DMS53 (cell line): ENCODE measurements at places on chromosomes 6 and 20.

- peak; percentile 22 for DNase-seq
Observed at GRCh38 chr20:37007898-37008649, 56.6 kb upstream of the SAMHD1 start.

GRCh38 chr6:149273318-149273717 lies 44.2 kb upstream of the TAB2 start:
- no peak for DNase-seq

DNA sequence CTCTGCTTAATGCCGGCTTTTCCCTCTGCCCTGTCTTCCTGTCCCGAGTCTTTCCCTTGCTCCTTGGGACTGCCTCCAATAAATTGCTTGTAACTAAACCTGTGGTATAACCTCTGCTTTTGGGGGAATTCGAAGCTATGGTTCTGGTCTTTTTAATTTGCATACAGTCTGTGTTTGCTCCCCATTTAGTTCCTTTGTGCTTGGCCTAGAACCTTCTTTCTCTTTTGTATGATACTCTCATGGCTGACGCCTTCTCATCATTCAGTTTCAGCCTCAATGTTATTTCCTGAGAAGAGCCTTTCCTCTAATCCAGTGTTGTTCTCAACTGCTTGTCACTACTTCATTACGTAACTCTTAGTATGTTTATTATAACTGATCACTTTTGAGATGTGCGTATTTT lies 248.0 kb downstream of the PHF3 start:
- DNase-seq, result no peak

DNA sequence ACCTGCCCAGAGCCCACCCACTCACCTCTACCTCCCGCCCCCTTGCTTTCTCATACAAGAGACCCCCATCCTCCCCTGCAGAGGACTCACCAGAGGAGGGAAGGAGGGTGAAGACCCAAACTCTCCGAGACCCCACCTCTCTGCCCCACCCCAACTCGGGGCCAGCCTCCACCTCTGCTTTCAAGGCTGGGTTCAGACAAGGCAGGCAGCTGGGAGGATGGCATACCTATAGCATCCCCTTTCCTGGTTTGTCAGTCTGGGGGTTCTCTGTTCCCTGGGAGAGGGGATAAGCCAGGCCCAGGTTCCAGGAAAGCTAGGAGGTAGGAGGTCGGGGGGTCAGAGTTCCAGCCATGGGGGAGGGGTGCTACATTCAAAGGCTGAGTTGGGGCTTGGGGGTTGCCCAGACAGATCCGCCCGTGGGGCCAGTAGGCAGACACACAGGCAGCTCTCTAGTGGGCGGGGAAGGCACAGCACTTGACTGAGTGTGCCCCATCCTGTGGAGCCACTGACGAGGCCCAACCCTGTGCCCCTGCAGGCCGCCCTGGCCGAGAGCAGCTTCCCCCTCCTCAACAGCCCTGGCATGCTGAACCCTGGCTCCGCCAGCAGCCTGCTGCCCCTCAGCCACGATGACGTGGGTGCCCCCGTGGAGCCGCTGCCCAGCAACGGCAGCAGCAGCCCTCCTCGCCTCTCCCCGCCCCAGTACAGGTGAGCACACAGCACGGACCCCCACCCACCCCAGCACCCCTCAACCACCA lies 40.8 kb upstream of the MDFI start:
- DNase-seq, result no peak

DNA sequence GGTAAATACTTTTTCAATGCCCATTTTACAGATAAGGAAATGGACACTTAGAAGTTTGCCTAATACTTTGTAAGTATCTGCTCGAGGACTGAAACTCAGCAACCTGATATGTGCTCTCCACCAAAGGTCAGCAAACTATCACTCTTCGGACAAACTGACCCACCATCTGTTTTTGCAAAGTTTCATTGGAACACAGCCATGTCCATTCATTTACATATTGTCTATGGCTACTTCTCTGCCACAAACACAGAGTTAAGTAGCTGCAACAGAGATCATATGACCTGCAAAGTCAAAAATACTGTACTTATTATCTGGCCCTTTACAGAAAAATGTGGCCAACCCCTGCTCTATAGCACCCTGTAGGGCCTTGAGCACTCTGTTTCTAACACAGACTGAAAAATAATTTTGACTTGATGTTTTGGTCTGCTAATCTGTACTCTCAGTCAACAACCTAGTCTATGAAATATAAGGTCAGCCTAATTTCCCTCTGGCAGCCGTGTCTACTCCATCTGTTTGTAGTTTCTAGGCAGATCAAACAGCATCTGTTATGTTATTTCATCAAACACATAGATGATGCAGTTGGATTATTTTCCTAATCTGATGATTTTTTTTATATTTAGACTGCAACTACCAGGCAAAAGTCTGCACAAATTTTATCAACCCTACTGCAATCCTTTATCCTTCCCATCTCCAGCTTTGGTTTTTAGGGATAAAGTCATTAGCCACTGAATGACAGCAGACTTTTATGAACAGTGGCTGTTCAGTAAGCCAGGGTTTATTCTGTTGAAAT lies 41.4 kb upstream of the BEND6 start:
- no peak for DNase-seq

DNA sequence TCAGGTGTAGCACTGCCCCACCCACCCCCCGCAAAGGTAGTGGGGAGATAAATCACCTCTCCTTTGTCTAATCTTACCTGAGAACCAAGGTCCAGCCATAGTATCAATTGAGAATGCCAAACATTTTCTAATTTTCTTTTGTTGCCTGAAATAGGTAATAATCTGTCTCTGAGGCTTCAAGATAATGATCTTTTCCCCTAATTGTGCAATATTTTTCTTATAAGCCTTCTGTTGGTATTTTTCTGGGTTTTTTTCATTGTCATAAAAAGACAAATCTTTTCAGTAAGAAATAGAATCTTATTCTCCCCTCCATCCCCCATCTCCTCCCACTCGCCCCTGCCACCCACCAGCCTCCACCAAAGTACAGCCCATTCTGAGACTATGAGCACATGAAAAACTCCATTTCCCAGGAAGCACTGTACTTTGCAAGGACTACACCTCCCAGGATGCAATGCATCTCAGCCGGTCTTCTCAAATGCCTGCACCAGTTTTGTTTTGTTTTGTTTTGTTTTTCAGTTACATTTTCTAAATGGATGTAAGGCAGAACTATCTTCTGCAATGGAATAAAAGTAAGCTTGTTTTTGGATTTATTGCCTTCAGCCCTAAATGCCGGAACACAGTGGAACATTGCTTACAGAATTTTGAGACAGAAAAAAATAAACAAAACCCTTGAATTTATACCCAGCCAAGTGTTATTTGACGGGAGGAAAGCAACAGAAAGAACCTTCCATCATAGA lies 268.0 kb downstream of the TFAP2A start:
- DNase-seq, result peak; percentile 44

- peak; percentile 13 for DNase-seq
Observed at GRCh38 chr6:119446609-119447008, 97.0 kb upstream of the MAN1A1 start.

DNA sequence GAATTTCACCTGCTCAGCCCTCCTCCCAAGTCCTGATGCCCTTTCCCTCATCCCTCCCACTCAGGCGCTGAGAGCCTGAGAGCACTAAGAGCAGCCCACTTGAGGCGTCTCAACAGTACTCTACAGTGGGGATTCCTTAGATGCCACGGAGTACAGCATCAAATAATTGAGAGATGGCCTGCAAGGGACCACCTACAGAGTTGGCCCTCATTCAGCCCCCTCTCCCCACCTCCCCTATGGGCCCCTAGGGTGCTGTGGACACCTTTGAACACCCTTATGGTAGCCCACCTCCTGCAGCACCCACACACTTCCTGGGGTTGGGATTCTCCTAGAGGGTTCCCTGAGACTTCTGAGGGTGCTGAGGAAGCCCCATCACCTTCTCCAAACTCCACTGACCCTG lies 37.1 kb upstream of the SIRPG start:
- no peak for DNase-seq

- no peak for DNase-seq
Observed at GRCh38 chr20:10330071-10330470, 104.0 kb downstream of the MKKS start.

GRCh38 chr6:167973148-167973885 lies 24.2 kb upstream of the KIF25 start:
- no peak for DNase-seq

DNA sequence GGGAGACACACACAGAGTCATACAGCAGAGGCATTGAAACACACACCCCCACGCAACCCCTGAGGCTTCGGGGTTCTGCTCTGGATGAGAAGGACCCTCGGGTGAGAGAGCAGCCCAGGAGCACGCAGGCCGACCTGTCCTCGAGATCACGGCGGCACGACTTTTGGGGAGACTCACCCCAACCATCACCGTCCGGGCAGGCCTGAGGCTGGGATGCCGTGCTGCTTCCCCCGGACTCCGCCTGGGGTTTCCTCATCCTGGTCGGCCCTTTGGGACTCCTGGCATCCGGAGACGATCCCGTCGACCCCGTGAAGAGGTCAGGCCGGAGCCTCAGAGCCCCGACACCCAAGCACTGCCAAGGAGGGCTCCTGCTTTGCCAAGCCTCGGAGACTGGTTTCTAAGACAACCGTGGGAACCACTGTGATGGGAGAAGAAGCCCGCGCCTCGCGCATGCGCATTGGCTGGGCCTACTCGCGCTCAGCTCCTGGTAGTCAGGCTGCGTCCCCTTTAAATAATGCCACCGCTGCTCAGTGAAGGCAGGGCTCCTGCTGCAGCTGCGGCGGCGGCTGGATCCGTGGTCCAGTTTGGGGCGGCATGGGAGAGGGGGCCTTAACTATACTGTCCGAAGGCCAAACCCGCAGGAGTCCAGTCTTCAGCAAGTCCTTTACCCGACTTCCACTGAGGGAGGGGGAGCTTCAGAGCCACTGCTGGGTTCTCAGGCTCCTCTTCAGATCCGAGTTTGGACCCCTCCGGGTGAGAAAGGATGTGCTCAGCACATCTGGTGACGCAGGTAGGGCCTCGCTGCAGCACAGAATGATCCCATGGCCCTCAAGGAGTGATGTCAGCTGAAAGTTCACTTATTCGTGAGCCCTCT lies 171.4 kb upstream of the ZNF337 start:
- peak; percentile 82 for DNase-seq

DNA sequence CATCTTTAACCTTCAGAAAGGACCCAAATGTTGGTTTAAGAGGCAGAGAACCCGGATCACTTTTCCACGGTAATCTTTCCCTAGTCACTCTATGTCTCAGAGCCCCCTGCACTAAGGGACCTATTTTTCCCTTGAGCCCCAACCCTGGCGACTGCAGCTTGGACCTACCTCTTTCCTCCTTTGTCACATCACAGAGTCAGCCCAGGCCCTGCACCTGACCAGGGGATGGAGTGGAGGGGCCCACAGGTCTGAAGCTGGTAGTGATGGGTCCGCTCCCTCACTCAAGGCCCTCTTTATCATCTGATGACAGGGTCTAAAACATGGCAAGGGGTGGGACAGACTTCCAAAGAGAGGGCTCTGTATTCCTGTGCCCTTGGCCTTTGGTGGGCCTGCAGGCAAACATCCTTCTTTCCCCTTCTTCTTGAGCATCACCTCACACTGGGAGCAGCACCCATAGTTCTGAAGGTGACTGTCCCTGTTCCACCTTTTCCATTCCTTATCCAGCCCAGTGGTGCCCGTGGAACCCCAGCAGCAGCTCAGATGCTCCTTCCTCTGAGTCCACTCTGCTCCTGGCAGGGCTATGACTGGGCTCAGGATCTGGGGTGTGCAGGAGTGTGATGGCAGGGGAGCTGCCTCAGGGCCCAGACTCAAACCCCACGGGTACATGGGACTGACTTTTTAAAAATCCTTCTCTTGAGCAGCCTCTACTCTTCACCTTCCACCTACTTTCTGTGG lies 6.3 kb downstream of the RAET1L start:
- DNase-seq, result no peak

DNA sequence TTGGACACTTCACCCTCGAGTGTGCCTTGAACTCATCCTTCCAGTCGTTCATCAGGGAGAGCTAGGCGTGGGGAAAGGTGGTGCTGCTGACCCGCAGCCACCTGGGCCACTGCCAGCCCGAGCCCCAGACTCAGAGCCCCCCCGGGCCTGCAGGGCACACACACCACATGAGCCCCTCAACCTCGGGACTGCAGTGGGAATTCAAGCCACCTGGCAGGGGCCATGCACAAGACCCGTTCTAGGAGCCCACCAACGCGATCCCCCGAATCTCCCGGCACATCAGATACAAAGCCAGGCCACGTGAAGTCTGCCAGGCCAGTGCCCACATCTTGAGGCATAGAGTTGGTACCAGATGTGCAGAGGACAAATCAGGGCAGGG lies 2.8 kb downstream of the ZNF512B start:
- DNase-seq, result no peak

- DNase-seq, result no peak
Observed at GRCh38 chr6:69802995-69803394, 6.2 kb upstream of the LMBRD1 start.

DNA sequence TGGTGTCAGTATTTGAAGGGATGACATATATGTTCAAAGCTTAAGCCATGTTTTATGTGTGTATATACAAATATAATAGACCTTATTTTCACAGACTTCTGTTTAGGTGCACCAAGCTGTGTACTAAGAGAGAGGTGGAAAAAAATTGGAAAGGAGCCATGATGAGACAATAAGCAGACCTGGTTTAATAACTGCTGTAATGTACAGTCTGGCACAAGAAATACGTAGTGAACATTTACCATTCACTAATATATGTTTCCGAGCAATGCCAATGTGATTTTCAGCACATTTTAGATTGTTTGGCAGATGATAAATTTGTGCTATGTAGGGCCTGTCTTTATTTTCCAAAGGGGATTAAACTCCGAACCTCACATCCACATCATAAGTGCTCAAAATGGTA lies 116.3 kb downstream of the KHDC1L start:
- no peak for DNase-seq

DNA sequence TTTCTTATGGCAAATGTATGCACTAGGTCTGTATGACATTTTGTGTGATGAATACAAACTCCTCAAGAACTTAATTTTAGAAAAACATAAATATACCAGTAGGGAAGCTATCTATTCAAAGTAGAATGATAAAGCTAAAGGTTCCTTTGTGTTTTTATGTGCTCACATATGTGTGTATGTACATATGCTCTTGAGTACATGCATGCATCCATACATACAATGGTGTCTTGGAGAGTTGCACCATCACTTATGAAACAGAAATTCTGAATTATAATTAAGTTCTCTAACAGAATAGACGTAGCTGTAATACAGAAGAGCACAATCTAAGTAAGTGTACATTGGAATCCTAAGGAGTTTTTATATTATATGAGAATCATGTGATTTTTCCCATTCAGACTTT lies 2.3 kb downstream of the NKAIN2 start:
- DNase-seq, result no peak

DNA sequence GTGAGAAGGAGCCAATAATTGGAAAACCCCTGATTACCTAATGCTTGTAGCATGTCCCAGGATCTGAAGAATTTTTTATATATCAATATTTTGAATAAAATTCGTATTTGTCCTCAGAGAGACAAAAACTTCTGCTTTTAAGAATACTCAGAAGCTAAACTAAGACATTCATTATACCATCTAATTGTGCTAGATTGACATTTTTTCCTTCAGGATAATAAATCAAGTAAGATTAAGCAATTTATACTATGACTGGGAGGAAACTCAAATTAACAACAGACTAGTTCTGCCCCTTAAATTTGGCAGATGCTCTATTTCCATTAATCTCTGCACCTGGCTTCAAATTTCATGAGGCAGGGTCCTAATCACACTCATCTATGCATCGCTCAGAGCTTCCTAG lies 291.4 kb downstream of the PLCB1 start:
- DNase-seq, result no peak
